ENCODE measurements at places on chromosomes 6 and 20.

- no peak for DNase-seq
Measured at GRCh38 chr6:137989664-137990063, 117.6 kb downstream of the PERP start.

- no peak for DNase-seq
Measured at GRCh38 chr6:157865249-157865648, 42.2 kb downstream of the SNX9 start.

DNA sequence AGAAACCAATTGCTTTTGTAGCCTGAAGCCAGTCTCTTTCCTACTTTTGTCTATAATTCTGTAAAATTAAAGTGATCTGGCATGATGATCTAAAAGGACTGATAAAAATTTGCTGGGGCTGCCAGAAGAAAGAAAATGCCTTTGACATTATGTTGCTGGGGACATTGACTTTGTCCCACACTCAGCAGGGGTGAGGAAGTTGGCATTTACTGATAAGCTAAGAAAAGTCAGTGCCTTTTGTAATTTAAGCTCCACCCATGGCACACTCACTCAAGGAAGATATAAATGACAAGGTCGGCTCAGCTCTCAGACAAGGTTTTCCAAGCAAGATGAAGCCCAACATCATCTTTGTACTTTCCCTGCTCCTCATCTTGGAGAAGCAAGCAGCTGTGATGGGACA, at the start of gene SEMG1:
TSS of gene SEMG1 (plus strand) at position 309 of the 400 bp plus-strand sequence. CDS start at position 330, 21 bp downstream.
- DNase-seq = no peak

- peak; percentile 80 for DNase-seq
Measured at GRCh38 chr20:18289306-18289705, 979 bp downstream of the ZNF133 start.

GRCh38 chr6:108750801-108751200, 97.4 kb upstream of the ARMC2 start:
- no peak for DNase-seq

- DNase-seq = no peak
Measured at GRCh38 chr6:36082318-36082717, 48.0 kb upstream of the MAPK13 start.

Data from RKO (cell line).